ENCODE measurements at places on chromosomes 5 and 9.

GRCh38 chr9:85858056-85858750, 82.7 kb upstream of the NAA35 start:
- no peak for DNase-seq

- DNase-seq: no peak
These were observed 83.9 kb upstream of the CYLC2 start for GRCh38 chr9:102911185-102911584.

DNA sequence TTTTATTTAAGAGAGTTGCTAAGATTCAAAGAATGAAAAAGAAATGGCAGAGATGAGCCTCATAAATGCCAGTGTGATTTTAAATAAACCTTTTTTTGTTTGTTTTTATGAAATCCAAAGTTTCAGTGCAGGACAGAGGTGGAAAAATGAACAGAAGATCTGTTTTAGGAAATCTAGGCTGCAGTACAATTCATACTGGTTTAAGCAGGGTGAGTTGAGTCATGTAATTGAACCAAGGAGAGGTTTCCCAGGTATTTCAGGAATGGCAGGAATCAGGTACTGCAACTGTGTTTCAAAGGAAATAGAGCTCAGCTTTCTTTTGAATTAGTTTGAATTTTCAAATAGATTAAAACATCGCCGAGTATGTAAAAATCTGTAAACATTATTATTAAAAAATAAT, 3.0 kb upstream of the ANKRD31 start:
- no peak for DNase-seq

GRCh38 chr9:13755551-13755950, 476.1 kb upstream of the MPDZ start:
- no peak for DNase-seq

DNA sequence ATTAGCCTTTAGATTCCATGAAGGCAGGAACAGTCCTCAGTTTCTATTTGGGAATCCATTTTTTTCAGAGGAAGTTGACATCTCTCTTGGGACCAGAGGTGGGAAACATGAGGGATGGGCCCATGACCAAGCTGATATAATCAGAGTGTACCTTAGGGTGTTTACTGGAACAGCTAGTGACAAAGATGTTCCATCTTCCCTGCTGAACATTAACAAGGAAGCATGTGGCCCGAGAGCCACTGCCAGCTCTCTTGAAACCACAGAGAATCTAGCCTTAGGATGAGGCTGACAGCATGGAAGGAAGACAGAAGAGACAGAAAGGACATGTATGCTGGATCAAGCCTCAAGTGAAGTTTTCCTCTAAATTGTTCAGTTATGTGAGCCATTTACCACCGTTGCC, 16.0 kb downstream of the AQP3 start:
- no peak for DNase-seq

GRCh38 chr5:142016556-142016955, 3.7 kb upstream of the GNPDA1 start:
- DNase-seq: no peak

DNA sequence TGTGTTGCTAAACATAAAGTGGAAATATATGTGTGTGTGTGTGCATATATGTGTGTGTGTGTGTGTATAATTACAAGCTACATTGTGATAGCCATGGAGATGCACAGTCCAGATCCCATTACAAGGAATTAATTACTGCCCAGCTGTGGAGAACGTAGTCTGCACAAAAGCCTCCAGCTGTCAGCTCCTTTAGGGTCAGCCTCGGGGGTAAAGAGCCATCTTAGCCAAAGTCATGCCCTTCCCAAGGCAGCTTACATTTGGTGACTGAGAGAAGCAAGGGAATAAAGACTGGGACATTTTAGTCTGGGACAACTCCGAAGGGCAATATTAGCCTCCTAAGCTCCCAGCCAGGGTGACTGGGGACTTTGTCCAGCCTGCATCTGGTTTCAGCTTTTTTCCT, 21.9 kb upstream of the FOCAD start:
- DNase-seq: no peak

- DNase-seq: no peak
These were observed 234.1 kb upstream of the DMRT1 start for GRCh38 chr9:607417-607816.

DNA sequence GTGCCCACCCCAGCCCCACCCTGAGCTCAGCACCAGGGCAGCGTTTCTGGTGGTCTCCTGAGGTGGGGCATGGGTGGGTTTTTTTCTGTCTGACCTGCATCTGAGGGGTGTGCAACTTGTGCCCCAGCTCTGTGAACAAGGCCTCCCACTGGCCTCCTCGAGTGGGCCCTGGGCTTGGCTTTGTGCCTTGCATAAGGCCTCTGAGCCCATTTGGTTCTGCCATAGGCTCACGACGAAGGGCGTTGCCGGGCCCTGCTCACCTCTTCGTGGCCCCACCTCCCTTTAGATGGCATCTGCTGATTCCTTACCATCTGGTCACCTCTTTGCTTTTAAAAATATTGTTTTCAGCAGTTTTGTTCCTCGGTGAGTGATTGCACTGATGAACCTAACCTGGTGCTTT, 127.1 kb upstream of the COL5A1 start:
- no peak for DNase-seq

DNA sequence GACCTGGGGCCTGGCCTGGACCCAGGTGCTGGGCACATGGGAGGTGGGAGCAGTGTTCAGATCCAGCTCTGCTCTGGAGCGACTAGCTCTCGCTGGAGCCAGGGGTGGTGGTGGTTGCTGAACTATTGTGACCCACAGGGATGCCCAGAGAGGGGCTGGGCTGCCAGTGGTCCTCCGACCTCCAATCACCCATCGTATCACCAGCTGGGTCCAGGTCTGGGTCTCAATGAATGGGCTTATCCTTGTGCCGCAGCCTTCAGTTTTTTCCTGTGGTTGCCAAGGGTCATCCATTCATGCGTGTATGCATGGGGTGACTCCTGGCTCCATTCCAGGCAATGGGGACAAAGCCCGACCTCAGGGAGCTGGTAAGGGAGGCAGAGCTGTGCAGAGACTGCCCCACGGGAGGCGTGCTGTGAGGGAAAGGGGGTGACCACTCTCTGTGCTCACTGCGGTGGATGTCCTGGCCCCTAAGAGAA, 68.6 kb upstream of the RNF130 start:
- DNase-seq: no peak

Data from erythroblast (primary cell).